HT-29 (cell line): ENCODE measurements at places on chromosomes 5 and 9.

DNA sequence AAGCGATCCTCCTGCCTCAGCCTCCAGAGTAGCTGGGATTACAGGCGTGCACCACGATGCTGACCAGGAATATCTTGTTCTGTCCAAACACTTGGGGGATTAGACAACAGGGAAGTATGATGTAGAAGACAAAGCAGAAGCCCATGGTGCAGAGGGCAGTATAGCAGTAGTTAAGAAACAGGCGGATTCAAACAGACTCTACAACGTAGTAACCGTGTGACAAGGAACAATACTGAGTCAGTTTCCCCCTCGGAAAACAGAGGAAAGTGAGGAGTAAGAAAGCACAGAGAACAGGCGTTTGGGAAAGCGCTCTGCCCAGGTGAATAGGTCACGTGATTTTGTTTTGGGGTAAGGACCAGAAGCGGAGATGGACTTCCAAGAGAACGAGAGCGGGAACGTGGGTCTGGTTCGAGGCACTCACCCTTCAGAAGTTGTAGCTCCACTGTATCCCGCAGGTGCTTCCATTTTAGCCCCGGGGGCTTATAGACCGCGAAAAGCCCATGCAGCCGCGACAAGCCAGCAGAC lies 306 bp downstream of the TRUB2 start:
- DNase-seq: no peak

GRCh38 chr5:59340637-59341036 lies 552.9 kb downstream of the PDE4D start:
- no peak for DNase-seq

GRCh38 chr5:55699041-55699688 lies 13.0 kb downstream of the SLC38A9 start:
- no peak for DNase-seq

DNA sequence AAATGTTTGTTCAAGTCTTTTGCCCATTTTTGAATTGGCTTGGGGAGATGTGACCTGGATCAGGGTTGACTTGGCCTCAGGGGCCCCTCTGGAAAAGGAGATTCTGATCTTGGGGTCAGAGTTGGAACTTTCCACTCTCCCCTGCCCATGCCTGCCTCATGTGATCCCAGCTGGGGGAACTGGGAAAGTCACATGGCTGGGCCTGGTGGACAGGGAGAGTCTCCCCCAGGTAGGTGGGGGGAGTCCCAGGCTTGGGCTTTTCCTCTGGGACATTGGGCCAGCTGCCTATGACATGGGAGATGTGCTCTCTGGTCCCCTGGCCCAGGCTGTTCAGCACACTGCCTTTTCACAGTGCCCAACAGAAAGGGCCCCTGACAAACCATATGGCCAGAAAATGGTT lies 60.7 kb downstream of the NDST1 start:
- no peak for DNase-seq

DNA sequence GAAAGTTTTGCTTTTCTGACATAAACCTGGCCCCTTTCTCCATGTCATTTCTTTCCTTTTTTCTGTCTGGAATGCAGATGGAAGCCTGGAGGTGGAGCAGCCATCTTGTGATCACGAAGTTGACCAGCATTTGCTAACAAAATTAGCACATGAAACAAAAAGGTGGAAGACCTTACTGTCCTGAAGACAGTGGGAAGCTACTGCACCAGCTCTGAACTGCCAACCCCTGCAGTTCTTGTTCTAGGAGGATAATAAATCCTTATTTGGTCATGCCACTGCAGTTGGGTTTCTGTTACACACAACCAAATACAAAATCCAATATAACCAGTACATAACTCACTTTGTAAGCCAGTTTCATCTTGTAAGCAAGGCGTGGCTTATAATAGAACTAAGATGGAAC lies 249.4 kb upstream of the TBCA start:
- no peak for DNase-seq

DNA sequence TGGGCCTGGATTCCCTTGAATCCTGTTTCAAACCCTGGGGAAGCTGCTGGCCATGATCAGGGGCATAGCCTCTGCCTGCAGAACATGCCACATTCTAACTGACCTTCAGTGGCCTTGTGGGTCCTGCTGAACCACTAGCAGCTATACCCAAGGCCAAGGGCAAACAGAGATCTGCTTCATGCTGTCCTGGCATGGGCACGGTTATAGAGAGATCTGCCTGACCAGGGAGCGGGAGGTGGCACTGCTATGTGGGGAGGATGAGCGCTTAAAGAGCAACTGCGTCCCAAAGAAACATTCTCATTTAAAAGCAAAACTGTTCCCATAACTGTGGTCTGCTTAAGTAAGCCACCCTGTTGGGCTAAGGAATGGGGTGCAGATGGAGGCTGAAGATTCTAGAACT lies 36.5 kb upstream of the SYNPO start:
- DNase-seq: no peak

DNA sequence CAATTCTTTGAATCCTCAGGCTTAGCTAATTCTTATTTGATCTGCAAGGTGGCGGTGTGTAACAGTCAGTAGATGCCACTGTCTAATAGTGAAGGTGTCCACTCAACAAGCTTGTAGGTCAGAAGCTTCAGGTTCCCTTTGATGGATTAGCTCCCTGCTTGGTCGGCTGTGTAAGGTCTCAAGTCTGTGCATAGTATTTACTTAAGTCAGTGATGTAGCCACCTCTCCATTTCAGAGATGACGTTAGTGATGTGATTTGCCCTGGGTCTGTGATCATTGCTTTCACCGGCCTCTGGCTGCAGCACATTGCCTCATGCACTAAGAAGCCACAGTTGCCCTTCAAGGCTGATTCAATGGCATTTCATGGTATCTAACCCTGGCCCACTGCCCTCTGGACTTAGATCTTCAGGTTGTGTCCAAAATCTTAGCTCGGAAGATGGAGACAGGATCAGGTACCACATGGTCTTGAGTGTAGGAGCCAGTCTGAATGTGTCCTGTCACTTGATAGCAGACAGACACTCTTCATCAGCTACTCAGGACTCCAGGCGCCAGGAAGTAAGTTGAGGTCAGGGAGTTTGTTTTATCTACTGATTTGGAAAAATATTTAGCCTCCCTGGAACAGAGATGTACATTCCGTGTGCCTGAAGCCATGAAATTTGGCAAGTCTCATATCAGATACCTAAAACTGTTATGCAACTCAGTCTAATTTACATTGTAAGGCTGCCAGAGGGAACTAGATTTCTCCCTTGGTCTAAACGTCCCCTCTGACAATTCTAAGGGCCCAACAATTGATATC lies 42.9 kb downstream of the SUB1 start:
- peak; percentile 36 for DNase-seq

DNA sequence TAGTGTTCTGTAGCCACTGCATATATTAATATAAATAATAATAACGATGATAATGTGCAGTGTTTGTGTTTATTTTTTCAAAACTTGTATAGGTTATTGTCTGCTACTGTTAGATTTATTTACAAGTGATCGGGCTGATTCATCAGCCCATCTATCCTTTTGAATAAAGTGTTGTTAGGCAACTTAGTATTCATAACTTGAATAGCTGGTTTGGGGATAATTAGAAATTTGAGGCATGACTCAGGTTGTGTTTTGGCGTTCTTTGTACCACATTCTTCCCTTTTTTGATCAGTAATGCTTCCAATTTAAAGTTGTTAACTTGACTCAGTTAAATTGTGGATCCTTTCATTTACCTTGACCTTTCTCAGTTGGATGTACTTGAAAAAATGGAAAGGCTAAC lies 69.7 kb downstream of the FOCAD start:
- DNase-seq: no peak

GRCh38 chr9:121556082-121556481 lies 56.4 kb upstream of the GGTA1 start:
- DNase-seq: no peak

DNA sequence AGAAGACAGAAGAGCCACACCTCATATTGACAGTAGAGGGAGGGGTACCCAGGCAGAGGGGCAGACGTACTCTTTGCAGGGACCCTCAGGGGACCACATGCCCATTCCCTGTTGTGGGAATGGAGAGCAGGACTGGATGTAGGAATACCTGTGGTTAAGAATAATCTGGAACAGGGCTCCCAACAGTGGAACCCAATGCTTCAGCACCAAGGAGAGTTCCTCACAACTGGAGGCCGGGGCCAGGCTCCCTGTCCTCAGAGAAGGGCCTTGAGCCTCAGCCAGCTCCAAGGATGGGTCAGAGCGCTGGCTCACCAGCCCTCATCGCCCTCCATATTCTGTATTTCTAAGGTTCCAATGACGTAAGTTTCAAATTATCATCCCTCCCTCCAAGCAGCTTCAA lies 7.4 kb upstream of the SHC3 start:
- peak; percentile 9 for DNase-seq

- no peak for DNase-seq
Observed at GRCh38 chr5:146073239-146073900, 32.0 kb downstream of the PLAC8L1 start.

DNA sequence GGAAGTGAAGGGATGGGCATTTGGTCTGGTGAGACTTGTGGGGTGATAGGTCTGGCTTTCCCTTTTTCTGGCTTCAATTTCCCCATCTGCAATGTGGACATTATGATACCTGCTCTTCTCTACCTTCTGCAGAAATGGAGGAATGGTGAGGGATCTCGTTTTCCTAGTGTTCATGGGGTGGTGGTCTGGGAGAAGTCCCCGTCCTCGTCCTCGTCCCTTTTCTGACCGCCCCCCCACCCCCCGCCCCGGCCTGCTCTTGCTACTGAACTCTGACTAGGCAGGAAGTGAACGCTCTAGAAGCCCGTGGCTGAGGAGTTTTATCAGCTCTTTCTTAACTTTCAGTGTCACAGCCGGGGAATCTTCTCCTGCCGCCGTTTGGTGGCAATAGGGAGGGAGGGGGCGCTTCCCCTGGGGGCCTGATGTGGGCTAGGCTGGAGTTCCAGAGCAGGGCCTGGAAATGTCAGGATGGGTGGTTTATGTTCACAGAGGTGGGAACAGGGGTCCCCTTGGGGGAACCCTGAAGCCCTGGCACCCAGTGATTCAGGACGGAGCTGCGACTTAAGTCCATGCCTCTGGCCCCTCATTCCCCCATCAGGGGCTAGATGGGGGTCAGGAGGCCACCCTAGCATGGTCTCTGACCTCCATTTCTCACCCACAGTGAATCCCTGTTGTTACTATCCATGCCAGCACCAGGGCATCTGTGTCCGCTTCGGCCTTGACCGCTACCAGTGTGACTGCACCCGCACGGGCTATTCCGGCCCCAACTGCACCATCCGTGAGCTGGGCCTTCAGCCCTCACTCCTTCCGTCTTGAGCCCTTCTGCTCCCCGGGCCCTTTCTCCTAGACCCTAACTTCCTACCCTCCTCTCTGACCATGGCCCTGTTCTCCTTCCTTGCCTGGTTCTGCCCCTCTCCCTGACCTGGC lies 6.7 kb downstream of the PTGS1 start:
- DNase-seq: no peak

- peak; percentile 49 for DNase-seq
Observed at GRCh38 chr5:103587185-103587748, 24.7 kb upstream of the NUDT12 start.

- no peak for DNase-seq
Observed at GRCh38 chr5:29833394-29833793, 1360.1 kb upstream of the CDH6 start.

- DNase-seq: no peak
Observed at GRCh38 chr9:72583370-72583769, 62.0 kb downstream of the TMC1 start.

DNA sequence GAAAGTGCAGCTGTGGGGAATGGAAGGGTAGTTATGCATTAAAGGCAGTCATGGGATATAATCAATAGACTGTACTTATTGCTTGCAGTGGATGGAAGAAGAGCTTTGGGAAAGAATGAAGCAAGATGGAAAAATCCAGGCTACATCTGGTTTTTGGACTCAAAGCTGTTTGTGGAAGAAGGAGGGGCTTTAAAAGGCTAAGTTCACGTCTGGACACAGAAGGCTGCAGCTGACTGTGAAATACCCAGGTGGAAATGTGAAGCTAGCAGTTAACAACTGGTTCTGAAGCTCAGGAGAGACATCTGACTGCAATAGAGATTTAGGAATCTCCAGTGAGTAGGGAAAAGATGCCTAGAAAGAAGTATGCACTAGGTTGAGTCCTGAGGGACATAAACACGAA lies 43.2 kb upstream of the TIMD4 start:
- DNase-seq: no peak

- DNase-seq: no peak
Observed at GRCh38 chr9:89539374-89539773, 41.5 kb upstream of the SEMA4D start.

DNA sequence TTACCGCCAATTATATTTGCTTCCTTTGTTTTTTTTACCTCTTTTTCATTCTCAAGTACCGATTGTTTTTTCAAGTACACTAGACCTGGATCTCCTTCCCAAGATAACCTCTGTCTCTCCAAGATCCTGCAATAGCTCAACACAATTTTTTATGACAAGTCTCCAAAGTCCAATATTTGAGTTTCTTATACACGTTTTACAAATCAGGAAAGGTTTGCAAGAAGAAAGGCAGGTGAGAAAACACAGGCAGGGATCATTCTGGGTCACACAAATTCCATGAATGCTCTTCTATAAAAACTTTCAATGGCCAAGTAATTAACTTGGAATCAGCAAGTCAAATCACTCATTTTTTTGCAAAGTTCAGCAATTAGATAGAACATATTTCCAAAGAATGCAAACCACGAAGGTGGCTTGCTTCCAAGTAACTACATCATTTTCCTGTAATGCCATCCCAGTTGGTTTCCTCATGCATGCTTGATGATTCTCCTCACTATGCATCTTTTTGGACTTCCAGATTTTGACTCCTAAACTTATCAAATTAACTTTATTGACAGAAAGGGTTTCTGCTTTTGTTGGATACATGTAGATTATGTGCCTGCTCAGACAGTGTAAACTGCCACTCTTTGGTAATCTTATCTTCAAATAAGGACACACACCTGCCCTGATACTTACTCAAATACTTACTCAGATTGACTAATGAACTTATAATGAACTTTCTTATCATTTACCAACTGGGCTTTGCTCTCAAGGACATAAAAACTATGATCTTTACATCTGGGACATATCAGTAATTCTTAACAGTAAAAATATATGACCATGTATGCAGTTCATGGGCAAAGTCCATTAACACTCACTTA lies 24.7 kb upstream of the IFNE start:
- DNase-seq: peak; percentile 23

- no peak for DNase-seq
Observed at GRCh38 chr9:69768716-69769115, 8.9 kb upstream of the PTAR1 start.

GRCh38 chr5:74966141-74967026 lies 86.0 kb downstream of the GCNT4 start:
- peak; percentile 22 for DNase-seq

DNA sequence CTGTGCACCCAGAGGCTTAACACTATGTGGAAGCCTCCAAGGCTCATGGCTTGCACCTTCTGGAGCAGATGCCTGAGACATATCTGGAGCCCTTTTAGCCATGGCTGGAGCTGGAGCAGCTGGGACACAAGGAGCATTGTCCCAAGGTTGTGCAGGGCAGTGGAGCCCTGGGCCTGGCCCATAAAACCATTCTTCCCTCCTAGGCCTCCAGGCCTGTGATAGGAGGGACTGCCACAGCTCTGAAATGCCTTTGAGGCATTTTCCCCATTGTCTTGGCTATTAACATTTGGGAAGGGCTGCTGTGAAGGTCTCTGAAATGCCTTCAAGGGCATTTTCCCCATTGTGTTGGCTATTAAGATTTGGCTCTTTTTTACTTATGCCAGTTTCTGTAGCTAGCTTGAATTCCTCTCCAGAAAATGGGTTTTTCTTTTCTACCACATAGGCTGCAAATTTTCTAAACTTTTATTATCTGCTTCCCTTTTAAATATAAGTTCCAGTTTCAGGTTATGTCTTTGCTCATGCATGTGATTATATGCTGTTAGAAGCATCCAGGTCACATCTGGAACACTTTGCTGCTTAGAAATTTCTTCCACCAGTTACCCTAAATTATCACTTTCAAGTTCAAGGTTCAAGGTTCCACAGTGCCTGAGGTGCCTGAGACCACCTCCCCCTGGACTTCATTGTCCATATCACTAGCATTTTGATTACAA lies 221.2 kb downstream of the ADAMTSL1 start:
- no peak for DNase-seq
